Transverse colon (tissue), 4 donors: ENCODE measurements at places on chromosomes 5 and 9. TPM values are rescaled to one million over a fixed set of nuclear protein-coding genes. Genes with fewer than 3 reads are reported as not detected.

WHRN gene
- total RNA-seq = 23.6 TPM

GRCh38 chr9:135258461-135258860 lies 171.0 kb downstream of the OLFM1 start:
- no peak for DNase-seq

DNA sequence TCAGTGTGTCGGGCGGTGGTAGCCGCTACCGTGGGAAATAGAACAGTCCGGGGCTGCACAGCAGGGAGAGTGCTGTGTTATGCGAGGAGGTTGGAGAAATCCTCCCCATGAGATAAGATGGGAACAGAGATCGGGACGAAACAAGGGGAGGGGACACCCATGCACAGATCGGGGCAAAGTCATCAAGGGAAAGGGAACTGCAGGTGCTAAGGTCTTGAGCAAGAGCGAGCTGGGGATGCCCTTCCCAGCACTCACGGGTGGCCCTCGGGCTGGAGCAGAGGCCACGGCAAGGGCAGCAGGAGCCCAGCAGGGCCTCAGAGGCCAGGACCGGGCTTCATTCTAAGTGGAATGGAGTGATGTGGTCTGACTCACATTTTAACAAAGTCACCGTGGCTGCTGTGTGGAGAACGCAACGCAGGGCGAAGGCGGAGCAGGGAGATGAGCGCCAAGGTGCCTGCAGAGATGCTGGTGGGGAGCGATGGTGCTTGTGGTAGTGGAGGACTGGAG lies 7.7 kb downstream of the IL13 start:
- no peak for DNase-seq

- DNase-seq = no peak
Measured at GRCh38 chr9:76322810-76323209, 71.4 kb downstream of the RFK start.

- DNase-seq = no peak
Measured at GRCh38 chr5:119795768-119796167, 166.4 kb downstream of the FAM170A start.

DNA sequence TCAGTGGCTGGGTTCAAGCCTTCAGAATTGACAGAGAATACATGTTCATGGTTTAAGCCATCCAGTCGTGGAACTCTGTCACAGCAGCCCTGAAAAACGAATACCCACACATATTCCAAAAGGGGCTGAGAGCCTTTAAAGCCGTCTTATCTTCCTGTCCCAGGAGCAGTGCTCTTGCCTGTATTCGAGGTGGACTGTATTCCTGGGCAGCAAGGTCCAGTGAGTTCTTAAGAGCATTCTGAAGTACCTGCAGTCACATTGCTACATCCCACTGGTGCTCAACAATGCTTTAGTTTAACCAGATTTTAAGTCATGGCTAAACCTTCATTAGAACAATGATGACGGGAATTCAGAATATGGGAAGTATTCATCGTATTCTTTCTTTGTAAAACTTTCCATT lies 380.7 kb upstream of the KLF4 start:
- DNase-seq = no peak

DNA sequence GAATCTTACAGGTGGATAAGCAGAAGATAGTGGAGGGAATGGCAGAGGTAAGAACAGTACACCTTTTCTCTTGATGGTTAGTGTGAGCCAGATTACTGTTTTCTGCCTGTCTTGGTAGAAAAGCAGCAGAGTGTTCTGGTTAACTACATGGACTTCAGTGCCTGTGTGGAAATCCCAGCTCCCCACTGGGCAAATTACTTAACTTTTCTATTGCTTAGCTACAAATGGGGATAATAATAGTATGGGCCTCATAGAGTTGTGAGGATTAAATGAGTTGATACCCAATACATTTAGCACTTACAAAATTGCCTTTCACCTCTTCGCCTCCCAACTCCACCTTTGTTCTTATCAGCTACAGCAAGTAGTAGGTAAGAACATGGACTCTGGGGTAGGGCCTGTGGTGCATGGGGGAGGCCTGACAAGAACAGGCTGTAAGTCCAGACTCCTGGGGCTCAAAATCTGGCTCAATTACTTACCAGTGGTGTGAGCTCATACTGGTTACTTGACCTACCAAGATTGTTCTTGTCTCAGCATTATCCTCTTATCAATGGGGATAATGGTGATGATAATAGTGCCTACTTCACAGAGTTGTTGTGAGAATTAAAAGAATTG lies 125.1 kb downstream of the LIFR start:
- DNase-seq = no peak

- DNase-seq = no peak
Measured at GRCh38 chr5:149152317-149152746, 11.0 kb downstream of the ABLIM3 start.

- no peak for DNase-seq
Measured at GRCh38 chr9:135776893-135777622, 75.1 kb downstream of the KCNT1 start.

DNA sequence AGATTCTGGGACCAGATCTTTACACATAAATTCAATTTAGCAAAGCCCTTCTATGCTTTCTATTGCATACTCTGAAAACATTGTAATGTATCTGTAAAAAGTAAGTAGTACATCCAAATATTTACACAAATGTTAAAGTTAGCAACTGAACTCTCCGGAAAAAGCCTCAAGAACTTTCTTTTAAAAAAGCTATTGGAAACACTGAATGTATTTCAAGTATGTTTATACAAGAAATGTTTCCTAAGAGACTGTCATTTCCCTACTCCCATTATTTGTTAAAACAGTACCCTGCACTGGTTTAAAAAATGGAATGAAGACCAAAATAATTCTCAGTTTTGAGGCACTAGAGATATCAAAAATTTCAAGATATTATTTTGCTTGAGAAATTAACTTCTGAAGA lies 44.8 kb upstream of the TRIM36 start:
- no peak for DNase-seq

LCN10 gene
- 0.96 TPM for total RNA-seq

DNA sequence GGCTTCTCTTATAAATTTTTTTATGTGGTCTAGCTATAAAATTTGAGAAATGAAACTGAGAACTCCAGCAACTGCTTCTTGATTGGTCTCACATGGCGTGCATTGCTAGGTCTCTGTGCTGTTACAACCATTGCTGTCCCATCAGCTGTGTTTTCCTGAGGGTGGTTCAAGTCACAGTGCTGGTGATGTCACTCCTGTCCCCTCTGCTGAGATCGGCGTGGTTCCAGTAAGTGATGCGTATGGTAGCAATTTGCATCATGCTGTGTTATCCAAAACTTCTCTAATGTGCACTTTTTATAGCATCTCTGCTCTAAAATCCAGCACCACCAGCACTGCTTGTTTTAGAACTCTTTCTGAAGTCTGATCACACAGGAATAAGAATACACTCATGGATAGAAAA lies 112.6 kb upstream of the ZNF608 start:
- DNase-seq = peak; percentile 12

IFNA2 gene
- total RNA-seq = not detected

KCNIP1 gene
- total RNA-seq = 1.2 TPM

DNA sequence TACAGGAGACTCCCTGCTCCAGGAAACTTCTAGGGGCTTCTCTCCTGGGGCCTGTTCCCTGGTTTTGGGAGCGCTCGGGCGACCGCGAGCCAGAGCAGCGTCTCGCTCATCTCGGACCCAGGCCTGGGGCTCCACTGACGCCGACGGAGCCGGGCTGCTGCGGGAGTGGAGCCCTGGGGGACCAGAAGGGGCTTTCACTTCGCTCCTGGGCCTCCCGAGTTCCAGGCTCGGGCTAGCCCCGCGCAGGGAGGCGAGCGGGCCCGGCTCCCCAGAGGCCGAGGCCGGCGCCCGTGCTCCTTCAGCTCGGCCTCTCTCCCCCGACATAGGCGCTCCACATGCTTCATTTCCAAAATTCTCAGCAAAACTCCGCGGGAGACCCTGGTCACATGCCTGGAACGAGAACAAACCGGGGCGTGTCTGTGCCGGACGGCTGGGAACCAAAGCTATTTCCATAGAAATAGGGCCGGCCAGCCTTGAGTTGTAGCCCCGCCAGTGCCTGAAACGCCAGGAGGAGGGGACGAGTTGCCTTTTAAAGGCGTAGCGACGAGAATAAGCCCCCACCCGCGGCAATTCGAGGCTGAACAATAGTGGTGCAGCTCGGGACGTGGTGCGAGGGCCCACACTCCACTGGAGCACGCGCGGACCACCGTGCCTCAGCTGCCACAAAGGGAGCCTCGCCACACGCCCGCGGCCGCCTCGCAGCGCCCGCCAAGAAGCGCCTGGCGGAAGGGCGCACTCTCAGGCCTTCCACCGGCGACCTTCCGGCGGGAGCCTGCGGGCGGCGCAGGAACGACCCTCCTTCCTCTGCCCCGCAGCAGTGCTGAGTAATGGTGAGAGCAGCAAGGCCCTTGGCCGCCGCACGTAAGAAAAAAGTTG lies 1.1 kb upstream of the G3BP1 start:
- DNase-seq = peak; percentile 65

DNA sequence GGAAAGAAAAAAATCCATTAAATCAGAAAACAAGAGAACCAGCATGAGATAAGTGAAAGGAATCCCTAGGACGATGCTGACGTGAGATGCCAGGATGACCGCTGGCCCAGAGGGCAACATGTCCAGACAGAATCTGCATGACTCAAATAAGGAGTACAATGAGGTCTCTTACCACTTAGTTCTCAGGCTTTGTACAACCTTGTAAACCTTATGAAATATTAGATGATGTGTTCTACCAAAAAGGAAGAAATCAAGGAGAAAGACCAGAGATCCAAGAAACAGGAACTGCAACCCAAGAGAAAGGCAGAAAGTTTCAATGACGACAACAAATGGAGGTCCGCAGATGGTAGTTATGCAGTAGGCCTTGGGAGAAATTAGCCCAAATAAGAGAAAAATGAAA lies 2.8 kb upstream of the GPR150 start:
- no peak for DNase-seq
